GM12878 (cell line): ENCODE measurements at places on chromosomes 5 and 9.

DNA sequence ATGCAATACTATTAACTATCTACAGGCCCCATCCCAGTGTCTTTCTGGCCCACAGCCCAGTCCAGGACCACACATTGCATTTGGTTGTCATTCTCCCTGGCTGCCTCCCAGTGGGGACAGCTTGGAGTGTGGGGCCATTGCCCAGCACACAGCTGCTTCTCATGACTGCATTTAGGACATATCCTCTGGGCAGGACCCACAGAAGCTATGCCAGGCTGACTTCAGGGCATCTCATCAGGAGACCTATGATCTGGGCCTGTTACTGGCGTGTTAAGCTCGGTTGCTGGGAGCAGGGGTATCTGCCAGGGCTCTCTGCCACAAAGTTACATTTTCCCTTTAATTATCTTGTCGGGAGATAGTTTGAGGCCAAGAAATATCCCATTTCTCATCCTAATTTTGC is 32.1 kb upstream of the CLPTM1L start:
- H3K4me3 ChIP-seq = no peak overlapping the region
- DNase-seq = no peak
- no peaks in the 10 kb centered on the region for H3K4me1 ChIP-seq
- peaks cover 1% of the 10 kb centered on the region; the same call in 1 of the 2 replicates for H3K27me3 ChIP-seq

- H3K4me1 ChIP-seq = no peaks in the 10 kb centered on the region
- no peaks in the 10 kb centered on the region for H3K27me3 ChIP-seq
- H3K4me3 ChIP-seq = no peak overlapping the region
- no peak overlapping the region for H3K27ac ChIP-seq
- no peaks in the 10 kb centered on the region for H3K36me3 ChIP-seq
Measured at GRCh38 chr5:14794583-14795230, 76.9 kb downstream of the ANKH start.

DNA sequence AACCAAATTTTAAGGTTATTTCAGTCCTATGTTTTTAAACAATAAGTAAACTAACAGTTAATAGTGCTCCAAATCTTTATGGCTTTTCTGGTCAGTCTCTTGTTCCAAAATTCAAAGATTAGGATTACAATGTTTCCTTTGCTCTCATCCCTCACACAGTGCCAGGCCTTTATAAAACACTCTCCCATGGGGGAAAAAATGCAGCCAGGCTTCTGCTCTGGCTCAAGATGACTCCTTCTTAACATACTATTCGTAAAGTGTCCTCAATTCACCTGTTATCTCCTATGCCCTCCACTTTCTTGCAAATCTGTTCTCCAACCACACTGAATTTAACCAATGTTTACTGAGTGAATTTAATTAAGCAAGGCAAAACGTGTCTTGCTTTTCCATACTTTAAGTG is 1.4 kb downstream of the CEP120 start:
- H3K27me3 ChIP-seq = no peaks in the 10 kb centered on the region
- peak overlapping the region; percentile 81 for H3K27ac ChIP-seq
- peak overlapping the region; percentile 83 for H3K4me3 ChIP-seq
- no peaks in the 10 kb centered on the region for H3K36me3 ChIP-seq
- no peaks in the 10 kb centered on the region; the same call in 1 of the 2 replicates for H3K4me1 ChIP-seq
- no peak for DNase-seq

GRCh38 chr9:115930472-115930871 is 223.1 kb upstream of the PAPPA start:
- no peak overlapping the region for H3K27ac ChIP-seq
- H3K4me3 ChIP-seq = no peak overlapping the region
- H3K36me3 ChIP-seq = no peaks in the 10 kb centered on the region
- H3K4me1 ChIP-seq = no peaks in the 10 kb centered on the region
- no peaks in the 10 kb centered on the region for H3K27me3 ChIP-seq
